ENCODE measurements at places on chromosomes 5 and 9.

GRCh38 chr9:96279932-96280331, 22.0 kb downstream of the HSD17B3 start:
- no peak for DNase-seq

- DNase-seq = no peak
Measured at GRCh38 chr5:180352116-180353047, 754 bp downstream of the GFPT2 start.

- DNase-seq = no peak
Measured at GRCh38 chr5:68325065-68325580, 109.6 kb downstream of the PIK3R1 start.

DNA sequence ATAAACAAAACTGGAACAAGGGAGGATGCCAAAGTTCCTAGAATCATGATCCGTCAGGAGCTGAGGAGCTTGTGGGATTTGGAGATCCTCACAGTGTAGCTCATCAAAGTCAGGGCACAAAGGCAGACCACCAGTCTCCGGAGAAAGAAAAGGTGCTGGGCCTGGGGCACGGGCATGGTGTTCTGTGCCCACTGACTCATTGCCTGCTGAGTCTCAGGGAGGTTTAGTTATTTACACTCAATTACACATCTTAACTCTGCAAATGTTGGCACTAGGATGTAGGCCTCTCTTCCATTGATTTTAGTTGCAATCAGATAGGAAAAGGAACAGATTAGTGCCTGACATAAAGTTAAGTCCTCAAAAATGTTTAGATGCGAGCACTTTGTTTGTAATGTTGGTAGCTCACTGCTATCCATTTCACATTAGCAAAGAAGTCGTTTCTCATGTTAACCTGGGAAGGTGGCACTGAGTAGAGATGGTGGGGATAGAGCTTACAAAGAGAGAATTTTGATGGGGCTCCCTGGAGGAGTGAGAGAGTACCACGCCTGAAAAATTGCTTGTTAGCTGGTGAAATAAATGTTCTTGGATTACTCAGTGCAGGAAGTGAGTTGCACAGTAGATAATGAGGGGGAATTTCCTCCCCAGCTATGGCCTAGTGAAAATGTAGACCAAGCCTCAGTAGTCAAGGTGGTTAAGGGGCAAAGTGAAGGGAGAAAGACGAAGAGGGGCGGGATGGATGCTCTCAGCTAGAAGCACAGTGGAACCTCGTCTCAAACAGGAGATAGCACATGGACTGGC, 109.5 kb upstream of the CD180 start:
- DNase-seq = no peak

GRCh38 chr9:38186404-38187115, 117.5 kb upstream of the SHB start:
- no peak for DNase-seq

- DNase-seq = no peak
Measured at GRCh38 chr5:129963359-129963758, 59.1 kb downstream of the CHSY3 start.

DNA sequence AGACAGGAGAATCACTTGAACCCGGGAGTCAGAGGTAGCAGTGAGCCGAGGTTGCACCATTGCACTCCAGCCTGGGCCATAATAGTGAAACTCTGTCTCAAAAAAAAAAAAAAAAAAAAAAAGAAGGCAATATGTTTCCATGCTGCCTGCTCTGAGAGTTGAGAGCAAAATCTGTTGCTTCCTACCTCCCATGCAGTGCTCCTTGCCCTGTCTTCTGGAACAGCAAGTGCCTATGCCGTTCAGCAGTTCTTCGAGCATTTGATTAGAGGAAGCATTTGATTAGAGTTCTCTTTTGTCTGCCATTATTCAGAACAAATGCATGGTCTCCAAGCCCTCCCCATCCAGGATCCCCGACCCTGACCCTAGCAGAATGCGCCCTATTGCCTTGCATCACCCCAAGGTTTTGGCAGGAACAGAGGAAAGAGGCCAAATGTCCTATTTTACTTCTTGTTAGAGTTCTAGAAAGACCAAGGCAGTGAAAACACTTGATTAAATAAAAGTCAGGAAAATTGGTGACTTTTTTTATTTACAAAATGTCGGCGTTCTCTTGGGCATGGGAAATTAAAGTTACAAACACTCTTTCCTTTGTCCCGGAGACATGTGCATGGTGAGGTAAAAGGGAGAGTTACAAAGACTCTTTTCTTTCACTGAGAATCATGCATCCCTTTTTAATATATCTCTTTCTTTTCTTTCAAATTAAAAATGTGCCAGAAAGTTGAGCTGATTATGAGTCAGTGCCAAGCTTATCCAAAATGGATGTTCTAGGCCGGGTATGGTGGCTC, 27.8 kb upstream of the FSD1L start:
- no peak for DNase-seq

GRCh38 chr9:104686081-104686480, 8.2 kb upstream of the OR13D1 start:
- DNase-seq = no peak

GRCh38 chr9:132787748-132788159, 90.3 kb downstream of the AK8 start:
- no peak for DNase-seq

GRCh38 chr5:150144879-150145278, 10.8 kb downstream of the PDGFRB start:
- DNase-seq = no peak

DNA sequence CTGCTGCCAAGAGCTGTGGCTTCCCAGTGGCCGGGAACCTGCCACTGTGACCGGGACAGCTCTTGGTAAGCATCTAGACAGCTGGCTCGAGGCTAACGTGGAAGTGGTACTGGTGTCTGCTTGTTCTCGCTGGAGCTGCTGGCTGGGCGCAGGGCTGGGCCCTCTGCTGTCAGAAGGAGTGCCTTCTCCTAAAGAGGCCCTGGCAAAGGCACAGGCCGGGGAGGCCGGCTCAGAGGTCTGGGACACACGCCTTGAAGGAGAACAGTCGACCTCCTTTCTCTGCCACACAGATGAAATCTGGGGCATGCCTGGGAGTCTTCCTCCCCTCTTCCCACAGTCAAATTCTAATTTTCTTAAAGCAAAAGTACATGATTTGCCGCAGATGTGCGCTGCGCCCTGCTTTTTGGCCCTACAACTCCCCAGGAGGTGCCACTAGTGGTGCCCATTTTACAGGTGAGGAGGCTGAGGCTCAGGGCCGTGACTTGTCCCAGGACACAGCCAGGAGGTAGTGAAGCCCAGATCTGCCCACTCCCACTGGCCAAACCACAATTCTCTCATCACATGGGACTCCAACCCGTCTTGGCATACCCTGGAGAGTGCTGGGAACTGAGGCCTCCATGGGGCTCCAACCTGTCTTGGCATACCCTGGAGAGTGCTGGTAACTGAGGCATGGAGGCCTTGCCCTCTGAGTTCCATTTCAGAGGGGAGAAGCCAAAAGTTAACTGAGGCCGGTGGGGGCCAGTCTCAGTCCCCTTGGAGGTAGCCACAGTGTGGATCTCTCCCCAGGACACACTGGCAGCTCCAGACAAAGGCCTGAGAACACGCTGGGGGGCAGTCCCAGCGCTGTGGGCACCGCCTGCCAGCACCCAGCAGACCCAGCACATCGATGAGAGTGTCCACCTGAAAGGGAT, 12.0 kb upstream of the RXRA start:
- DNase-seq = no peak

GRCh38 chr5:57725658-57726504, 243.3 kb upstream of the ACTBL2 start:
- DNase-seq = no peak

DNA sequence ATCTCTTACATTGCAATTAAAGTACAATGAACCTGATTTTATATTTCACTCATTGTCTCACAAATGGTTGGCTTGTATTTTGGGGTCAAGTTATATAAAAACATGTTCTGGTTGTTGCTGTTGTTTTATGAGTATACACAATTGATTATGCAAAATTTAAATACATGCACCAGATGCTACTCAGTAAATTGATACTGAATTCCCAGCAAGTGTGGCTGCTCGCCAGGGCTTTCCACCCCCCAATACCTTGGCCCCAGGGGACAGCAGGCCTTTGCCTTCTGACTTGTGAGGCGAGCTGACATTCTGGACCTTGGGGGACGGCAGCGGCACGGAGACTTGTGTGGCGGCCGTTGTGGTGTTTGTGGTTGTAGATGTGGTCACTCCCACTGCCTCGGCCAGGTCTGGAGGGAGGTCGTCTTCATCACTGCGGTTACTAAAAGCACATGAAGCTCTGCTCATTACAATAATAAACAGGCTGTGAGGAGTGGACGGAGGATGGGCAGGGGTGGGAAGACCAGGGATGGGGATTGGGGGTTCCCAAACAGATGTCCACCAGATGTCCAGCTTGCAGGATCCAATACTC, 27.0 kb upstream of the FRRS1L start:
- DNase-seq = no peak

- no peak for DNase-seq
Measured at GRCh38 chr5:88374391-88374790, 105.7 kb upstream of the TMEM161B start.

- no peak for DNase-seq
Measured at GRCh38 chr9:114488398-114489129, 16.7 kb downstream of the WHRN start.

- no peak for DNase-seq
Measured at GRCh38 chr9:85859765-85860164, 81.2 kb upstream of the NAA35 start.

- DNase-seq = peak; percentile 7
Measured at GRCh38 chr5:16596581-16596940, 20.2 kb downstream of the RETREG1 start.

GRCh38 chr9:75539523-75539922, 350.9 kb upstream of the PCSK5 start:
- DNase-seq = no peak

GRCh38 chr5:132265336-132266030, 8.0 kb downstream of the PDLIM4 start:
- DNase-seq = no peak

- no peak for DNase-seq
Measured at GRCh38 chr5:62938927-62939326, 360.3 kb downstream of the LRRC70 start.

DNA sequence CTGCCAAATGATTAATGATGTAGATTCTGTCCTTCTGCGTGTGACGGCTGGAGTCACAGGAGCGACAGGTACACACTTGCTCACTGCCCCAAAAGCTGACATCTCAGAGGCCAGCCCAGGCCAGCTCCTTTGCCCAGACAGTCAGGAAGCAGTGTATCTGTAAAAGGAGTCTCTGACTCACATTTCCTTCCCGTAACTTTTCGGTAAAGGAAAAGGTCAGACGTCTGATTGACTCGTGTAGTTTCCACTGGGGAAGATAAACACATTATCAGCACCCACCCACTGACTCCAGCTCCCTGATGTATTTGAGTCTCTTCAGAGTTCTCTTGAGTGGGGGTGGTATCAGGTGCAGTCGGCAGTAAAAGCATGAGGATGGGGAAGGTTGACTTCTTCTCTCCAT, 64.4 kb upstream of the WWC1 start:
- DNase-seq = no peak

DNA sequence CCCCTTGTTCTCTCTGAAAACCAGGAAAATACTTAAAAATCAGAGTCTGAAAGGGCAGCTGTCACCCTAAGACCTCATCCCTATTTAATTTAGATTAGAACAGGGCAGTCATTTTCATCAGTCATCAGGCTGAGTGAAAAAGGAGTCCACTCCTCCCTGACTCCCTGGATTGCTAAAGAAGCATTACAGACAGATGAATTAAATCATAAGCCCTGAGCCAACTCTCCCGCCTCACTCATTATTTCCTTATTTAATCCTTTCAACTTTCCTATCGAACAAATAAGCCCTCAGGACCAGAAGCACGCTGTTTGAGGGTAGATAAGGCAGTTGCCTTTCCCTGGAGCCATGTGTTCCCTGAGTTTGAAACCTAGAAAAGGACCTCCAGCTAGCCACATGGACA, 201.9 kb upstream of the ANKRD55 start:
- DNase-seq = no peak

DNA sequence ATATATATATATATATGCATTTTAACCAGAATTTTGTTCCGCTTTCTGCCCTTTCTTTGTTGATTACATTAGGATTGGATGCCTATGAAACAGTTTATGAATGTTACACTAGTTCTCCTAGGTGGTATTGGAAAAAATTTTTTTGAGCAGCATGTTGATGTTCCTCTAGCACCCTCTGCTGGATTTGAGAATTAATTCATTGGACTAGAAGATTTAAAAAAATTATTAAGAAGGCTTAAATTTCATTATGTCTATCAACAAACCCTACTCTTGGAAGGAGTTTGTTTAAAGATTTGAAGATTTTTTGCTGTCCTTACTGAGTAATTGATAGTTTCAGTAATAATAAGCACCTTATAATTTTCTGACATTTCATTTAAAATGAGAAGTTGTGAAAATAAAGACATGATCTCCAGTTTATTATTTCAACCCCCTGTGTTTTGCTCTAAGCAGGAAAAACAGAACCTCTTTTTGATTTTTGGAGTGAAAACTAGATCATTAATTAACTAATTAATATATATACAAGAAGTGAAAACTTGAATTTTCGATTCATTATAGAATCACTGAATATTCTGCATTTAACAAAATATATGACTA, 89.6 kb downstream of the CCDC171 start:
- no peak for DNase-seq

DNA sequence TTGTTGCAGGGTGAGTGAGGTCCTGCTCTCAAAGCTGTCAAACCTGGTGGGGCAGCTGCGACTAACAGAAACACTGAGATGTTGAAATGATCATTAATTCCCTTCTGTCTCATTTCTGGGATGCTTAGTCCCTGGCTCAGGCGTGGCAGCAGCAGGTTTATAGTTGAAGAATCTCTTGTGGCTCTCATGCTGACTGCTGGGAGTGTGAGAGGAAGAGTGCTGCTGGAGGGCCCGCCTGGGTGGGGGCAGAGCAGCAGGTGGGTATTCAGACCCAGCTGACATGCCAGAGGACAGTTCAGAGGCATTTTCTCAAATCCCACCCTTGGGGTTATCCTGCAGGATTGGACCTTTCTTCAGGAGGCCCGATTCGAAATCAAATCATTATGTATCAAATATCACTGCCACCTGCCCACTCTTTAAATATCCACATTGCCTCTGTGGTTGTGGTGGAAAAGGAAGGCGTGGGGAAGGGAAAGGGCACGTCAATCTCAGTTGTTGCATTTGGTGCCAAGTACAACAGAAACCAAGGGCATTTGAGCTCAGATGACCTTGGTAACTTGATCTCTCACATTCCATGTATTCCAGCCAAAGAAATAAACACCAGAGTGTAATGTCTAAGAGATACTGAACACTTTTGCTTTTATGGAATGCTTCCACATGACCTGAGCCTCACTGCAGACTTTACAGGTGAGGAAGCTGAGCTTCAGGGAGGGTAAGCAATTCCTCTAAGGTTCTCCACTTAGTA, 224.3 kb downstream of the AOPEP start:
- no peak for DNase-seq

GRCh38 chr5:6458833-6459232, 10.2 kb downstream of the UBE2QL1 start:
- no peak for DNase-seq

DNA sequence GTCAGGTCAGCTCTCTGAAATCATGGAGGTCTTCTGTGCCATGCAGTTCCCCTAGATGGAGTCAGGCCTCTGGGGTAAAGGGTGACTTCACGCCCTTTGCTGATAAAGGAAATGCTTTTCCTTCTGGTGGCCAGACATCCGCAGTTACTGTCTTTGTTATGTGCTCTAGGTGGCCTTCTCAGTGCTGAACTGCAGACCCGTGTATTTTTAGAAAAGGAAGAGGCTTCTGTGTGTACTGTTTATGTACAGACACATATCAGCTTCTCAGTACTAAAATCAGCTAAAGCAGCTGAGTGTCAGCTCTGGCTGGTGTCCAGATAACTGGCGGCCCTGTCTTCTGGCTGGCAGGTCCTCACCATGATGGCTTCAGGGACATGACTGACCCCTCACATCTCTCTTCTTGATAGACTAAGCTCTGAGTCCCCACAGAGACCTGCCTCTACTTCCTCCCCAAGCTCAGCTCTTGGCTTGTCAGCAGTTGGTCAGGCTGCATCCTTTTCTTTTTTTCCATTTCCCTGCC, 75.3 kb downstream of the ARHGAP26 start:
- no peak for DNase-seq
